ENCODE measurements at places on chromosomes 5 and 9. TPM values are rescaled to one million over a fixed set of nuclear protein-coding genes. Genes with fewer than 3 reads are reported as not detected.

Gene HRH2
- total RNA-seq, result 21.7 TPM

Gene COL15A1
- total RNA-seq, result 0.12 TPM

Gene SPATA31C1
- total RNA-seq, result not detected

Gene FAM221B
- total RNA-seq, result not detected

- no peak for DNase-seq
Observed at GRCh38 chr5:154384480-154385235, 61.1 kb upstream of the SAP30L start.

GRCh38 chr5:176658007-176658599, 10.8 kb downstream of the TSPAN17 start:
- peak; percentile 78 for DNase-seq

DNA sequence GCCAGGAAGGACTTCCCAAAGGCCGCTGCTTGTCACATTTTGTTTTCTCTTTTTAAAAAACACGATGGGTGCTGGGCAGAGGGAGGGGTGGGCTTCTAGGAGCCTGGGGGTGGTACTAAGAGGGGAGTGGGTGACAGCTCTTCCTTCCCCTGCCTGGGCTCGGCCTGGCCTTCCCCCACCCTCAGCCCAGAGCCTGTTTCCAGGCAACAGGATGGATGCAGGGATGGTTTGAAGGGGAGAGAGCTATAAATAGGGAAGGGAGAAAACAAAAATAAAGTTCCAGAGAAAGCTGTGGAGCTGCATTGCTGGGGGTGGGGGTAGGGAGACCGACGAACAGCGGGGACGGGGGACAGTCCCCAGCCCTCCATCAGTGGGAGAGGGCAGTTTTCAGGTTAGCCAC, 6.6 kb upstream of the GPRIN1 start:
- no peak for DNase-seq

DNA sequence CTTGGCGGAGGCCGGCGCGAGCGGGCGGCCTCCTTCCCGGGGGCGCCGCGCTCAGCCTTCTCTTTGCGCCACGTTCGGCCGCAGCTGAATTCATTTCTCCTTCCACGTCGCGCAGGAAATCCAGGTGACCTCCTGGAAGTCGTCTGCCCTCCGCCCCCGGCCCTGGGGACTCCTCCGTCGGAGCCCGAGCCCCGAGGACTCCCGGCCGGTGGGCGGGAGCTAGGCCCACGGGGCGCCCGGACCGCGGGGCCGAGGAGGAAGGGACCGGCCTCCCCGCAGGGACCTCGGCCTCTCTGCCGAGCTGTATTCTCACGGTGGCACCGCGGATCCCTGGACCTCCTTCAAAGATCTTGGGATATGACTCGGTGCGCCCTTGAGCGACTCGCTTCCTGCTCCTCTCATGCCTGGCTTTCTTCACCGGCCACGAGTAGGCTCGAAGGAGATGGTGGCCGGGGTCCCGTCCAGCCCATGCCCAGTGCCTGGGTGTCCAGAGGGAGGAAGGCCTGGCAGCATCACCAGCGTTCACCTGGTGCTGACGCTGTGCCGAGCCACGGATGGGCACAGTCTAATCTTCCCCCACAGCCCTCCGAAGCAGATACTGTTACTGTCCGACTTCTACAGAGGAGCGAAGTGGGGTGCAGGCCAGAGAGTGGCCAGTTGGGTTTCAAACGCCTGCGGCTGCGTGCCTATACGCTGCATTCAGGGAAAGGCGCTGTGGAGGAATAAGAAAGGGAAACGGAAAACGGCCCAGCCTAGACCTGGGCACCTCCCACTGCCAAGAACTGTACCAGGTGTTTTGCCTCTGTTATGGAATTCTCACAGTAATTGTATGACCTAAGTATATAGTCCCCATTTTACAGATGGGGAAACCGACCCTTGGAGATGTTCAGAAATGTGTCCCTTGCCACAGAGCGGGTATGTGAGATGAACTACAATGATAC, 47.3 kb downstream of the PAX5 start:
- no peak for DNase-seq

GRCh38 chr9:19440823-19441580, 32.2 kb downstream of the ACER2 start:
- no peak for DNase-seq

- DNase-seq, result no peak
Observed at GRCh38 chr9:36306471-36307306, 48.4 kb upstream of the GNE start.

DNA sequence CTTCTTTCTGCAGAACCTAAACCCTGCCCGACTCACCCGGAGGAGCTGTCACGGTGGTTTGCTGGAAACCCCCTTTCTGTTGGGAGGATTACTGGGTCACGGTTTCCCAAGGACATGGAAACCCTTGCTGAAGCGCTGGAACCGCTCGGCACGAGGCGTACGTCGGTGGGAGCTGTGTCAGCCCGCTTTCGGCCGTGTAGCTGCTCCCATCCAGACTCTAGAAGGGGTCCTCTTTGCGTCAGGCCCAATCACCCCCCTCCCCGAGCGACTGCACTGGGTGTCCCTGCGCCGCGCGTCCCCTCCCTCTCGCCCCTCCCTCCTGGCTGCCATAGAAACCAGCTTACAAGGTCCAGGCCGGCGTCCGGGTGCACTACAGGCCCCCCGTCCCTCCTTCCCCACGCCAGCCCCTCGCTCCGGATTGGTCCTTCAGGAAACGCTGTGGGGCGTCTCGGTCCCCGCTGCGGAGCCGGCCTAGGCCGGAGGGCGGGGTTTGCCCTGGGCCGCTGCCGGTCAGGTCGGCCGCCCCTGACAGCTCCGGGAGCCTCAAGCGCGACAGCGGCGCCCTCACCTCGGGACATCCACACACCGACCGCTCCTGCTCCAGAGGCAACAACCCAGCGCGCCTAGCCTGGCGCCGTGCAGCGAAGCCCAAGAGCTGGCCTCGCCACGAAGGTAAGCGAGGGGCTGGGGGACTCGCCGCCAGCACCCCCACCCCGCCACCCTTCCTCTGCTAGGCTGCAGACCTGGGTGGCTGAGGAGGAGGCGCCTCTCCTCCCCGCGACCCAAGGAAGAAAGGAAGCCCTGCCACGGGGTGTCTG, at the start of gene NIM1K:
Gene NIM1K (plus strand): TSS at position 486 of the 818 bp plus-strand sequence. CDS start 53,551 bp downstream, outside the sequence.
- DNase-seq, result peak; percentile 40

DNA sequence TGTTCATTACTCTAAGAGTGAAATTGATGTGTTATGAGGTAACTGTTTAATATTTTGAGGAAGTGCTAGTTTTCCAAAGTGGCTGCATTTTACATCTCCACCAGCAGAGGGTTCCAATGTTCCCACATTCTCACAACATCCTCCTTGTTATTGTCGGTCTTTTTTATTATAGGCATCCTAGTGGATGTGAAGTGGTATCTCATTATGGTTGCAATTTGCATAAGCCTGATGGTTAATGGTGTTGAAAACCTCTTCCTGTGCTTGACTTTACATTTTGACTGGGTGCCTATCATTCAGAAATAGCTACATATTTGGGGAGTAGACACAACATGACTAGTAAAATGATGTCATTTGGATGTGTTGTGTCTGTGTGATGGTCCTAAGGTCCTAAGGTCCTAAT, 143.6 kb downstream of the MRPS30 start:
- no peak for DNase-seq

All from activated CD4-positive, alpha-beta T cell treated with anti-CD3 and anti-CD28 coated beads, Interleukin-2, amount 10 ng/mL, durations not matched to agents 7 days and 5 days (primary cell).